Fibroblast of upper back skin (primary cell): ENCODE measurements at places on chromosomes 5 and 9.

- no peak for DNase-seq
These were observed 95.2 kb downstream of the MVB12B start for GRCh38 chr9:126421567-126422428.

DNA sequence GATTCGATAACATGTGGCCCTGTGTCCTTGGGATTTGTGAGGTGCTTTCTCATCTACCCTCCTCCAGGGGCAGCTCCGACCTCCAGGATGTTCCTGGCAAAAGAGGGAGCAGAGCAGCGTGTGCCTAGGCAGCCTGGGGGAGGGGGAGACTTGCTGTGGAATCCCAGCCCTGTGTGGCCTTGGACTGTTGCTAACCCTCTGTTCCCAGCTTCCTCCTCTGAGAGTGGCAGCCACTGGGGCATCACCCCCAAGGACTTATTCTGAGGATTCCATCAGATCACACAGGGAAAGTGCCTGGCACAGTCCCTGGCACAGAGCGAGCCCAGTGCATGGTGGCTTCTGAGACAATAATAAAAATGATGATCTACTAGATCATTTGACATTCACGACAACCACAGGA is 265.1 kb upstream of the MVB12B start:
- no peak for DNase-seq

DNA sequence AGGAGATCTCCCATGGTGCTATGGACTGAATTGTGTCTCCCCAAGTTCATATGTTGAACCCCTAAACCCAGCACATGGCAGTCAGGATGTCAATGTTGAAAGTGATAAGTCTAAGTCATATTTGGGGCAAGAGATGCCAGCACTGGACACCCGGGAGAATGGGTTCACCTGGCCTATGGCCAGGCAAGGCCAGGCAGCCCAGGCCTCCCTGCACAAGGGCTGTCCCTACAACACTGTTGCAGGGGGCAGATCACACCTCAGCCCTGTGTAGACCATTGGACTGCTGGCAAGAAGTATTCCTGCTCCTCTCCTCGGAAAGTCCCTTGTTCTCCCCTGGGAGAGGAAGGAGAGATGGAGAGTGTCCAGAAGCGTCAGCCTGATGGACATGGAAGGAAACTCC is 240.5 kb downstream of the GADD45G start:
- DNase-seq: no peak

DNA sequence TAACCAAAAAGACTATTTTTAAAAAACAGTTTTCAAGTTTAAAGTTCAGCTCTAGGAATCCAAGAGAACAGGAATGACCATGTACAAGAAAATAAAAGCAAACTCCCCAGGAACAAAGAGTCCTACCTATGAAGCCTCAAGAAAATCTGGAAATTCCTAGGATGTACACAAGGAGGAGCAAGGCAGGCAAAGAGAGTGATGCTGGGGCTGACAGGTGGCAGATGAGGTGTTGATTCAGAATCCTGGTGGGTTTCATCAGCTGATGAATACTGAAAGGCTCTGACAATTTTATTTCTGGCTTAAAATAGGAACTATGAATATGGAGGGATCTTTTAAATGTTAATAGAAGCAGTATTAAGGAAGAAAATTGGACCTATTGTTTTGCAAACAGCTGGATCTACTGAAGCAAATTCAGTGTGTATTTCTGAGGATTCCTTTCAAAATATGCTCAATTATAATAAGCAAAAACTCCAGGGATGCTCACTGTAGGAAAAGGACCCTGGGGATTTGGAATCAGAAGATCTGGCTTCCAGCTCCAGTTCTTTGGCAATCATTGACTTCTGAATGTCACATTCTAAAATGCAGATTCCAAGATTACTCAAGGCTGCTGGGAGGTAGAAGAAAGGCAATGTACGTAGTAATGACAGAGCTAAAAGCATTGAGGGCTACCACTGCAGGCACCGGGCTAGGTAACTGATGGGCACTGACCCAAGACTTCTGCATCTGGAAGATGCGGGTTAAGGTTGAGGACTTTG is 28.0 kb upstream of the SH3RF2 start:
- DNase-seq: no peak

- peak; percentile 34 for DNase-seq
These were observed 5.1 kb upstream of the HEXB start for GRCh38 chr5:74679966-74680365.

DNA sequence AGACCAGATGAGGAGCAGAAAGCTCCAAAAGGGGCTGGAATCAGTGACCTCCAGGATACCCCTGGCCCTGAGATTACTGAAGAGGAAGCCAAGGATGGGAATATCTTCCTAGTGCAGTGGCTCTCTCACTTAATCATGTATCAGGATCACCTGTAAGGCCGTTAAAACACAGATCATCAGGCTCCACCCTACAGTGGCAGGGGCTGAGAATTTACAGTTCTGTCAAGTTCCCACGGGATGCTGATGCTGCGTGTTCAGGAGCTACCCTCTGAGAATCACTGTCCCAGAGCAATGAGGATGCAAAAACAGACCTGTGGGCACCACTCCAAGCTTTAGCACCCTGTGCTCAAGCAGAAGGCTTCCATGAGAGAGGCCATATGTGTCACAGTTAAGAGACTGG is 291.9 kb downstream of the ASTN2 start:
- no peak for DNase-seq

- DNase-seq: peak; percentile 94
These were observed 123.7 kb upstream of the CPEB4 start for GRCh38 chr5:173764332-173765028.

GRCh38 chr5:32193591-32193990 is 19.5 kb upstream of the GOLPH3 start:
- DNase-seq: peak; percentile 84
